Nucleus accumbens (tissue), 56 donors: ENCODE measurements at places on chromosomes 2 and 18.

DNA sequence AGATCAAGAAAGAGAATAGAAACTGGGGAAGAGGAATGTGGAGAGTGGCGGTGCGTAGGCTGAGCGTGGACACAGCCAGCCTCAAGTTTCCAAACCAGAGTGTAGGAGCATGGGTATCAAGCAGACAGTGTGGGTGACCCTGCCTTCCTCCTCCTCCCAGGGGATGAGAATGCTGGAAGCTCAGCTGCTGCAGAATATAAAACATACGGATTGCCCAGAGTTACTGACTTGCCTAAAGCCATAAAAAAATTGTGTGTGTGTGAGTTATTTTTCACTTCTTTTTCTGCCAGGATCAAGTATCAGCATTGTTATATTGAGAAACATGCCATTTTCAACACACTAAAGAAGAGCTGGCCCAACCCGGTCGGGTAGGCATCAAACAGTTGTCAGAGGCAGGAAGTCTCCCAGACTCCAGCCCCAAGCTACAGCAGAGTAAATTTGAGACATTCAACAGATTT, 333.3 kb upstream of the ACVR2A start:
- DNase-seq, result no peak

GRCh38 chr2:206869824-206870495, 69.4 kb upstream of the CPO start:
- no peak for DNase-seq

GRCh38 chr2:101238930-101239759, 13.5 kb upstream of the CNOT11 start:
- no peak for DNase-seq

GRCh38 chr2:180983468-180984242, 3.2 kb downstream of the UBE2E3 start:
- peak; percentile 5 for DNase-seq

- DNase-seq, result no peak
Measured at GRCh38 chr2:101116841-101117552, 34.2 kb downstream of the TBC1D8 start.
